ENCODE measurements at places on chromosomes 1 and 21.

- DNase-seq: no peak
Observed at GRCh38 chr1:48772211-48772610, 4.5 kb downstream of the BEND5 start.

- peak; percentile 85 for DNase-seq
Observed at GRCh38 chr1:85550784-85551516, 29.6 kb upstream of the CCN1 start.

- no peak for DNase-seq
Observed at GRCh38 chr1:210490781-210491180, 162.1 kb downstream of the HHAT start.

- no peak for DNase-seq
Observed at GRCh38 chr1:227369102-227369760, 50.9 kb upstream of the CDC42BPA start.

All from T47D (cell line).